ENCODE measurements at places on chromosomes 7 and 10. TPM values are rescaled to one million over a fixed set of nuclear protein-coding genes. Genes with fewer than 3 reads are reported as not detected.

The NRP1 gene
- total RNA-seq = 68.3 TPM

The CALD1 gene
- 389 TPM for total RNA-seq

GRCh38 chr7:75842836-75843446 is 29.3 kb upstream of the CCL24 start:
- DNase-seq = no peak

GRCh38 chr7:101815826-101816594 is 1.4 kb upstream of the CUX1 start:
- DNase-seq = peak; percentile 66

The TMEM213 gene
- not detected for total RNA-seq

The APBB1IP gene
- total RNA-seq = 8.0 TPM

The GHRHR gene
- total RNA-seq = not detected

- no peak for DNase-seq
These were observed 13.5 kb upstream of the CACUL1 start for GRCh38 chr10:118768041-118768919.

DNA sequence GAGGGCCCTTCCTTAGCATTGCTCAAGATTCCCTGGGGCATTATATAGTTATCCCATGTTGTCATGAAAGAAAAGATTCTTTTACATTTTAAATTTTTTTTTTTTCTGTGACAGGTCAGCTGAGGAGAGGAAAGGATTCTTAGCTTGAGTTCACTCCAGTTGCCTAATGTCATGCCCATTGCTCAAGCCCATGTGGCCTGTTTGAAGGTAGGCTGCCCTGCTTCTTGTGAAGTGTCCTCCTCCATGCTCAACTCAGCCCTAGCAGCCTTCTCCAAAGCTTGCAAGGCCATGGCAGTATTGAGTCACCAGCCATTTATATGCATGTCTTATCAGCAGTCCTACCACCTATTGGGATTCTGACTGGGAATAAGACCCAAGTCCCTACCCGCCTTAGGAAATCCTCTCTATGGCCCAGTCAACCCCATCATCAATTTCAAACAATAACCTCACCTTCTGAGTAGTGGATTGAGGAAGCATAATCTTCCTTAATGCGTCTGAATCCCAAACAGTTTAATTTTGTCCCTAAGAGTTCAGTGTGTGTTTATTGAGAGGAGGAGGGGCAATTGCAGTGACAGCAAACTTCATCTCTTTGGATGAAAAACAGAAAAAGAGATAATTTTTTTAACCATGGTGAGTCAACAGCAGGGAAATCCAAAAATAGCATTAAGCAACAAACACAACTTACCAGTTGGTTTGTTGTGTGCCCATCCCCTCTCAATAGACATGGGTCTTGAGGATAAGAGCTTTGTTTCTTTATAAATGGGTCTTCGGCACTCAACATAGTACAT is 38.6 kb upstream of the WASL start:
- no peak for DNase-seq

The PAPOLB gene
- 0.29 TPM for total RNA-seq

DNA sequence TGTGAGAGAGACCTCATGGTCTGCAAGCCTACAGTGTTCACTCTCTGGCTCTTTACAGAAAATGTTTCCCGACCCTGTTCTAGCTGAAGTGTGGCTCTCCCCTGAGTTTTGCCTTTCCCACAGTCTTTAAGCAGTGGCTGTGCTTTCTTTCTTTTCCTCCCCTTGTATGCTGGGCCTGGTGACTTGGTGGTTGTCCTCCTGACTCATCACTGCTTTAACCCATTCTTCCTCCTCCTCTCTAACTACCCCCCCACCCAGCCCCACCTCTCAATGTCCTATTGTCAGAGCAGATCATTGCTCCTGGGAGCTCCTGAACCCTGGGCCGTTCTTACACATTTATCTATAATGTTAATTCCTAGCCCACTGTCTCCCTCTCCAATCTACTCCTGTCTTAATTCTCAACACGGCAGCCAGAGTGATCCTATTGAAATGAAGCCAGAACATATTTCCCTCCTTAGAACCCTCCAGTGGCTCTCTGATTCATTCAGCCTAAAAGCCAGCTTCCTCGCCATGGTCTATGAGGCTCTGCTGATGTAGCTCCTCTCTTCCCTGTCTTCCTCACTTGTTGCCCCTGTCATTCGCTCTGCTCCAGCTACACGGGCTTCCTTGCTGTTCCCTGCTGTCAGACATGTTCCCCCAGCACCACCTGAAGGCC is 55.0 kb downstream of the DENND11 start:
- DNase-seq = no peak

DNA sequence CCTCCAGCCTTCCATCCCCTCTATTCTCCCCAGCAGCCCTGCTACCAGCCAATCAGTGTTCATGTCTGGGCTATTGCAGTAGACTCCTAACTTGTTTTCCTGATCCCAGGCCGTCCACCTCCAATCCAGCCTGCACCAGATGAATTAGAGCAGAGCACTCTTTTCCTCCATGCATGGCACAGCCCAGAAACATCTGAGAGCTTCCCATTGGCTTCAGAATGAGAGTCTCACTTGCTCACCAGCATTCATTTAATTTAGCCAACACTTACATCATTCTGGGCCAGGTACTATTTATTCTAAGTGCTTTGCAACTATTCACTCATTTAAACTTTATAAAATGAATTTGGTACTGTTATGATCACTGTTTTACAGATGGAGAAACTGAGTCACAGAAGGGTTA is 51.4 kb upstream of the DUSP5 start:
- no peak for DNase-seq

DNA sequence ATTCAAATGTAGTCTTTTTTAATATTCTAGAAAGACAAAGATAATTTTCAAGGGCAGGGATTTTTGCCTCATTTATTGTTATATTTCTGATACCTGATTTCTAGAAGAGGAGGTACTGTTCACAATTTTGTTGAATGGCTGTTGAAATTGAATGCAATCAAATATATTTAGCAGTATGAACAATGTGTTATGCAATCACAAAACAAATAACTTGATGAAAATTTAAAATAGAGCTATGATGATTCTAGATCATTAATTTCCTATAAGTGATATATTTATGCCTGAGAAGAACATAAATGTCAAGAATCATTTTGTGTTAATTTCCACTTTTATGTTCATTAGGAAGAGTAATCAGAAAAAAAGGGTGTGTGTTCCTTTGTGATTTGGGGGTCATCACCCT is 114.6 kb upstream of the CNTNAP2 start:
- DNase-seq = no peak

The CYP26A1 gene
- total RNA-seq = not detected

The CDNF gene
- 3.8 TPM for total RNA-seq
